A172 (cell line): ENCODE measurements at places on chromosomes 2 and 18. TPM values are rescaled to one million over a fixed set of nuclear protein-coding genes. Genes with fewer than 3 reads are reported as not detected.

- DNase-seq, result no peak
Measured at GRCh38 chr2:178450524-178450773, 526 bp downstream of the PRKRA start.

DNA sequence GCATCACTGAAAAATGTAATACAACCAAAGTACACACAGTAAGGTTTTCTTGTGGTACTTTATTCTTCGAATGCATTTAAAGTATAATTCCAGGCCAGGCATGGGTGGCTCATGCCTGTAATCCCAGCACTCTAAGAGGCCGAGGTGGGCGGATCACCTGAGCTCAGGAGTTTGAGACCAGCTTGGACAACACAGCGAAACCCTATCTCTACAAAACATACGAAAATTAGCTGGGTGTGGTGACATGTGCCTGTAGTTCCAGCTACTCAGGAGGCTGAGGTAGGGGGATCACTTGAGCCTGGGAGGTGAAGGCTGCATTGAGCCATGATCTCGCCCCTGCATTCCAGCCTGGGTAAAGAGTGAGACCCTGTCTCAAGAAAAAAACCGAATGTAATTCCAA, 3.9 kb upstream of the TTC39C start:
- no peak for DNase-seq

GRCh38 chr2:200345975-200346374, 39.5 kb downstream of the SPATS2L start:
- no peak for DNase-seq

- DNase-seq, result no peak
Measured at GRCh38 chr2:60353406-60353800, 200.1 kb downstream of the BCL11A start.

- DNase-seq, result no peak
Measured at GRCh38 chr2:47205576-47206141, 50.6 kb upstream of the STPG4 start.

GRCh38 chr18:8699948-8700347, 5.4 kb upstream of the MTCL1 start:
- no peak for DNase-seq

- no peak for DNase-seq
Measured at GRCh38 chr18:60838677-60839076, 466.1 kb upstream of the MC4R start.

- no peak for DNase-seq
Measured at GRCh38 chr2:9548506-9548905, 7.1 kb downstream of the ADAM17 start.

GRCh38 chr18:64639536-64639935, 490.6 kb upstream of the LINC00305 start:
- peak; percentile 69 for DNase-seq

GRCh38 chr2:88451811-88452564, 505 bp downstream of the FOXI3 start:
- no peak for DNase-seq

- no peak for DNase-seq
Measured at GRCh38 chr18:44320619-44321460, 359.8 kb upstream of the SETBP1 start.

- no peak for DNase-seq
Measured at GRCh38 chr2:138626148-138626547, 124.6 kb downstream of the SPOPL start.

GRCh38 chr2:205556357-205556756, 125.9 kb upstream of the NRP2 start:
- DNase-seq, result no peak

DNA sequence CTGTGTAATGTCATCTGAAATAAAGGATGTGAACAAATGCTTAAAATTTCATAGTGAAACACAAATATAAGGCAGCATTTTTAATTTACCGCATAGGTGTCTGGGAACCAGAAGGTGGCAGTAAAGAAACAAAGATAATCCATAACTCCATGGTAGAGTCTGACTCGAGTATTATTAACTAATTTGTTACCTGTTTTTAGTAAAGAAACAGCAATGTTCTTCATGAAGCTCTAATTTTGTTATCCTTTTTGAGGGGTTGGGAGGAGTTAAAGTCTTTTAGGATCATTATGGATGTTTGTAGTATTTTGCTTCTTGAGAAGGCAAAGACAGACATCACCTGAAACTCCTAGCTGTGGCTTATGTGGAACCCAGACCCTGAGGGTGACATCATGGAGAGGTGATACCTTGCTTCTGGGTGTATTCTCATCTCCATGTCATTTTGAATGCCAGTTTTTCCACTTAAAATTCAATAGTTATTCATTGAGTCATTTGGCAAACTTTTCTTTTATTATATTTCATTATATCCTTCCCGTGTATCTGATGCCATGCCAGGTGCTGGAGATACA, 286.2 kb upstream of the EPAS1 start:
- DNase-seq, result peak; percentile 46

DNA sequence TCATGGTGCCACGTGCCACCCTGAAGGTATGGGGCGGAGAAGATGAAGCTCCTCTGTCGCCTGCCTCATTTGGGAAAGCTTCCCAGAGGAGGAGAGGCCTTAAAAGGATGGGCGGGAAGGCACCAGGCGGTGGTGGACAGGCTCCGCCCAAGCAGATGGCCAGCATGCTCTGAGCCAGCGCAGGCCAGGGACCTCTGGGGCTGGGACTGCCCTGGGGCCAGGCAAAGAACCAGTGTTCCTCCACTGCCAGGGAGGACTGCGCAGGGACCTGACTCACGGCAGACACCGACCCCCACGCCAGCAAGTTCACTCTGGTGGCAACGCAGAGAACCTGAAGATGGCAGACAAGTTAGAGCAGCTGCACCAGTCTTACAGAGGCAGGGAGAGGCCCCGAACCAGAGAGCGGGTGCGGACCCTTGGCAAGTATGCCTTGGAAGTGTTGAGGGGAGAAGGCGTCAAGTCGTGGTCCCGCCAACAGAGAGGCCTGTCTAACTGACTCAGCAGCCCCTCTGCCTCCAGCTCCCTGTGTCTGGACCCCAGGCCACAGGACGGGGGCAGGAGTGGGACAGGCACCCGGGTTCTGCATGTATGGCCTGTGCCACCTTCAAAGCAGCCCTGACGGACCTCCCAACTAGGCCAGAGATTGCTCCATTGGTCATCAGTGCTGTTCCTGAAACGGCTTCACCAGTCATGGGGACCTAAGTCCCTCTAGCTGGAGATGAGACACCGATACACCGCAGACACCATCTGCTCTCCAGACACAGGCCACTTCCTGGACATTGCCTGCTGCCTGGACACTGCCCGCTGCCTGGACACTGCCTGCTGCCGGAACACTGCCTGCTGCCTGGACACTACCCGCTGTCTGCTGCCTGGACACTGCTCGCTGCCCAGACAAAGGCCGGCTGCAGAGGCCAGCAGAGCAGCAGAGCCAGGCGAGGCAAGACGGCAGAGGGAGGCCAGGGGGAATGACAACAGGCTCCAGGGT, 124.7 kb downstream of the HDAC4 start:
- DNase-seq, result no peak

DNA sequence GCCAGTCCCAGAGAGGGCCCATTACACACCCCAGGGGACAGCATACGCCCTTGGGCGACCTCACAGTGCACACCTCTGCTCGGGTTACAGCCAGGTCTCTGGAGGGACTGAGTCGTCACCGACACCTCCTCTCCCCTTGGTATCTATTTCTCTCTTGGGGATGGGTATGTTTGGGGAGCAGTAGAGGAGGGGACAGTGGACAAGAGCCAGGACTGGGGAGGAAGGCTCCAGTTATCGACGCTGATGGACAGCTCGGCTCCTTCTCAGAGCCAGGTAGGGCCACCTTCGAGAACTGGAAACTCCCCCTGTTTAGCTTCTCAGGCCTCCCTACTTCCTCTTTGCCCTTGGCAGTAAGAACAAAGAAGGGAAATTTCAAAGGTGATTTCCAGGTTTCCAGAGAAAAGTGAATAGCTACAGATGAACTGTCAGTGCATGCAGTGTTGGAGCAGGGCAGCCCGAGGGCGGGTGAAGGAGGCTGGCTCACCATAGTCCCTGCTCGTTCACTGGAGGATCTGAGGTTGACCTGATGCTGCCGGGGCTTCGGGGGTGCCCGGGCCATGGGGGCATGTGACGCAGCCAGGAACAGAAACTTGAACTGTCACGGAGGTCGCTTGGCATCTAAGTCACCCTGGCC, 4.4 kb upstream of the SEMA4C start:
- DNase-seq, result no peak

GRCh38 chr2:219218217-219218731, 484 bp downstream of the ABCB6 start:
- DNase-seq, result peak; percentile 64

GRCh38 chr2:43165378-43166069, 60.9 kb downstream of the ZFP36L2 start:
- DNase-seq, result no peak

DNA sequence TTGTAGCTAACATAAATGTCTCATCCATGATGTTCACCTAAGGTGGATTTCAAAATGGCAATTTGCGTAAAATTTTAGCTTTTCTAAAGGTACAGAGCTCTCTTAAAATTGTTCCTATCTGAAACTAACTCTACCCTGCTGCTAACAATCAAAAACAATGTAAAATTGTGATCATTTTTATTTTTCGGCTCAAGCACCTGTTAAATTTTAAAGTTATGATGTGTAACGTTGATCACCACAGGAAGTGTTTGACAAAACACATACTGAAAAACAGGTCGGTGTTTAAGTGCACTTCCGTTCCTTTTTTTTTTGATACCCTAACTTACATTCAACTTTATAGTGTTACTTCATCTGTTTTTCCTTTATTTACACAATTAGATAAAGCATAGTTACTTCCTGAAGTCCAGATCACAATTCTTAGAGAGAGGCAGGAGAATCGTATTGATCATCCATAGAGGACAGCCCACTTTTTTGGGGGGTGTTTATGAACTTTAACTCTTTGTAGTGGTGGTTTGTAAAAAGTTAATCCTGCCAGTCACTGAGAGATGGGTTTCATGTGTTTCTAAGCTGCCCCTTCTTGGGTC, 6.0 kb upstream of the NCK2 start:
- DNase-seq, result no peak

DNA sequence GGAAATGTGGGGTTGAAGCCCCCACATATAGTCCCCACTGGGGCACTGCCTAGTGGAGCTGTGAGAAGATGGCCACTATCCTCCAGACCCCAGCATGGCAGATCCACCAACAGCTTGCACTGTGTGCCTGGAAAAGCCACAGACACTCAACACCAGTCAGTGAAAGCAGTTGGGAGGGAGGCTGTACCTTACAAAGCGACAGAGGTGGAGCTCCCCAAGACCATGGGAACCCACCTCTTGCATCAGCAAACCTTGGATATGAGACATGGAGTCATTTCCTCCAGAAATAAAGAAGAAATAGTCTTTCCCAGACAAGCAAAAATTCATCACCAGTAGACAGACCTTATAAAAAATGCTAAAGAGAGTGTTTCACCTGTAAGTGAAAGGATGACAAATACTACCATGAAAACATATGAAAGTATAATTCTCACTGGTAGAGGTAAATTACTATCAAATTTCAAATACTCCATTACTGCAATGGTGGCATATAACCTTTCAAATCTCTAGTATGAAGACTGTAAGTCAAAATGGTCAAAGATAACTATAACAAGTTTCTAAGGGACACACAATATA, 152.6 kb upstream of the EPHA4 start:
- no peak for DNase-seq

GRCh38 chr2:169649278-169649677, 44.9 kb downstream of the CFAP210 start:
- DNase-seq, result no peak

DNA sequence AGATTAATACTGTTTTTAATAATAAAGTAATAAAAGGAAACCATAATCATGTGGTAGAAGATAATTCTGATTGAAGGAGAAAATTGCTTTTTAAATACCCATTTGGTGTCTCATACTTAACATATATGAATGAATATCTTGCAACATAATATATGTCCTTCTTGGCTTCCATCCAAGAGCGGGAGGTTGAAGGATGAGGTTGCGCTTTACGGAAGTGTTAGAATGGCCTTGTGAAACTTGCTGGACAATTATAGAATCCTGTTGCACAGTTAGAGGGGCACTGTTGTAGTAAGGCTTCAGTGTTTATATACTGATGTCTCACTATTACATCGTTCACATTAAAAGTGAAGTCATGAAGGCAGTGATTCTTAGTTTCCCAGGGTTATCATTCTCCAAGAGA, 9.4 kb downstream of the INSIG2 start:
- no peak for DNase-seq

- DNase-seq, result no peak
Measured at GRCh38 chr2:124323321-124323720, 298.2 kb downstream of the CNTNAP5 start.

DNA sequence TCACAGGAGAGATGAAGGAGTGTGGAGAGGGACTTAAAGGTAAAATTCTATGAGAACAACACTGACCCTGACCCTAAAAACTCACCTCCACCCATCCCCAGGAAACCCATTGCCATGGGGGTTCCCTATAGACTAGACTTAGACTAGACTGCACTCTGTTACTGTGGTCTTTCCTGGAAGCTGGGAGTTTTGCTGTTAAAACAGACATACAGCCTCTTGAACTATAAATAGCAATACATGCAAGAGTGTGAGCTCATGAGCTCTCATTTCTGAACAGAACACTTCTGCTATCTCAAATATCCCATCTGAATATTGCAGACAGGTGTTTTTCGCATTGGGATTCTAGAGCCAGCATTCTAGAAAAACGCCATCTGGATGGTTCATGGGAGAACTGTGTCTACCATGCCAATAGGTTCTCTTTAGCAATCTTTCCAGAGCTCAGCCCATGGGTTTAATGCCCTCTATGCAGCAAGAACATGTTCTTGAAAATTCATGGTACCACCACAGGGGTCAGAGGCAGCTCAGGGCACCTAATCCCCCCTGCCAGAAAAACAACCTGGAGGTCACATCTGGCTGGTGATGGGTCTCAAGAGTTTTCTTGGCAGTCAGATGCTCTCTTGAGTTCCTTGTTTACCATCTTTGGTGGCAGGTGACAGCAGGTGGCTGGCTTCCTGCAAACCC, 51.9 kb downstream of the SLC14A2 start:
- no peak for DNase-seq

DNA sequence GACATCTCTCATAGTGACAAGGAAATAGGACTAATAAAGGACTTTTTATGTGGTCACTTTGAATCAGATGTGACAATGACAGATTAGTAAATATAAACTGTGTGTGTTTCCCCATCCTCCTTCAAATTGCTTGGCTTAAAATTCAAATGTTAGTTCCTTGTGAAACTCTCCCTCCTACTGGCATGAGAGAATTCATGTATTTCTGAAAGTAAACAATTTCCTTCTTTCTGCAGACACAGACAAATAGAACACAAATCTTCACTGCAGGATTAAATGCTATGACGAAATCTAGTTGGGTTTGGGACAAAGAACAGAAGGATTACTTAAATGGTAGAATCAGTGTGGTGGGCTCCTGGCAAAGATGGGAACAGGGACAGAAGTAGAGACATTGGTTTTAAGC, 328.7 kb upstream of the FAM98A start:
- DNase-seq, result no peak

The IL36RN gene
- total RNA-seq, result not detected in 2 replicates

The ANKRD29 gene
- total RNA-seq, result 3.8 and 4.0 TPM in 2 replicates

The PLA2R1 gene
- 1.7 and 2.5 TPM in 2 replicates for total RNA-seq

The CD8A gene
- not detected in 2 replicates for total RNA-seq

The UCN gene
- total RNA-seq, result 4.1 and 5.0 TPM in 2 replicates

The CFC1 gene
- not detected in 2 replicates for total RNA-seq

The TBC1D8 gene
- 4.3 and 4.9 TPM in 2 replicates for total RNA-seq

The CRYGC gene
- not detected in 2 replicates for total RNA-seq

The STAT4 gene
- total RNA-seq, result 0.55 and 0.93 TPM in 2 replicates

The STAMBP gene
- total RNA-seq, result 8.0 and 9.4 TPM in 2 replicates

The ZNF521 gene
- not detected in 2 replicates for total RNA-seq

The ZNF804A gene
- 2.8 and 3.6 TPM in 2 replicates for total RNA-seq

The HRH4 gene
- total RNA-seq, result not detected in 2 replicates

The CTIF gene
- total RNA-seq, result 9.8 and 23.8 TPM in 2 replicates

The TRPM8 gene
- total RNA-seq, result 1.1 and 2.4 TPM in 2 replicates

The ACMSD gene
- total RNA-seq, result not detected in 2 replicates

The DTYMK gene
- total RNA-seq, result 136 and 156 TPM in 2 replicates

The CD226 gene
- total RNA-seq, result 0.17 and 0.29 TPM in 2 replicates

The ATP8B1 gene
- total RNA-seq, result 38.2 and 38.8 TPM in 2 replicates

The LMAN2L gene
- total RNA-seq, result 49.3 and 57.1 TPM in 2 replicates
